Suppressor macrophage treated with lipopolysaccharide for 1 hour (primary cell): ENCODE measurements at places on chromosomes 6 and 20.
A peak's percentile ranks its signal among the peaks of the same experiment; 100 is the strongest.

DNA sequence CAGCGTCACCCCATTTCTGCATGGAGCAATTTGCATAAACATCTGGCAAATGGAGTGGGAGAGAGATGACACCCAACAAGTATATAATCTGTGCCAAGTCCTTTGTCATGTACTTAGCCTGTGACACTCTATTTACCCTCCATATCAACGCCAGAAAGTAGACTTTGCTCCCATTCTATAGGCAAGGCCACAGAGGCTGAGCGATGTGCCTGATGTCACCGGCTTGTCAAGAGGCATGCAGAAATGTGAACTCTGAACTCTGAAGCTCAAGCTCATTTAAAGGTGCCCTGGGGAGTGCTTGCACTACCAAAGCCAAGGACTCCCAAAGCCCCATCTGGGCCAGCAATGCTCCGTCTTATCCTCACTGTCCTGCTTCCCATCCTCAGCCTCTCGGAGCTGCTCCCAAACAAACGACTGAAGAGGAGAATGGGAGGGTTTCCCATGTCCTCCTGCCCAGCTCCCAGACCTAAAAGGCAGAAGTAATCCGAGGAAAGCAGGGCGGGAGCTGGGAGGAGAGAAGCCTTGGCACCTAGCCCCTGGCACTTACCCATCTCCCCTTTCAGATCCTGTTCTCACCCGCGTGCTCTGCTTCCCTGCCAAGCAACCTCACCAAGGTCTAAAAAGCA, 9.2 kb downstream of the CPNE5 start:
- no peak for DNase-seq

- no peak for DNase-seq
These were observed 35.4 kb downstream of the BFSP1 start for GRCh38 chr20:17495826-17496225.

DNA sequence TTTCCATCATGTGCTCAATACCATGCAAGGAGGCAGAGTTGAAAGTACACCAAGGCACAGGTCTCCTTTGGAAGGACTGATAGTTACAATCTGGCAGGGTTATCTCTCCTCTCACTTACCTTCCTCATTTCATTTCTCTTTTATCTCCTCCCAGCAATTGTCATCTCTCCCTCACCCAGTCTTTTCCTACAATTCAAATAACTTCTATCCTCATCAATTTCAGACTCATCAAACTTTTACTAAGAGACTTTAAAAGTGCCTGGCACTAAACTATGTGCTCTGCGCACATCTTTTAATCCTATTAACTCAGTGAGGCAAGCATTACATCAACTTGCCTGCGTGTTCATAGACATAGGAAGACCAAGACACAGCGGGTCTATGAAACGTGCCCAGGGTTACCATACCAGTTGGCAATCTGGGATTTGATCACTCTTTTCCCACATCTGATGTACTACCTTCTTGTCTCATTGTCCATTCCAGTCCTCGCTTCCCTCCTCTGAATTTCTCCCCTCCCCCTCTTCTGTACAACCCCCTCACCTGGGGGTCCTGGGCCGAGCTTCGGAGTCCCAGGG, 1.2 kb downstream of the VARS1 start:
- DNase-seq = no peak

- no peak for DNase-seq
These were observed 134.2 kb upstream of the AGPAT4 start for GRCh38 chr6:161408041-161408440.

GRCh38 chr20:11716239-11716944, 201.3 kb upstream of the BTBD3 start:
- peak; percentile 19 for DNase-seq

DNA sequence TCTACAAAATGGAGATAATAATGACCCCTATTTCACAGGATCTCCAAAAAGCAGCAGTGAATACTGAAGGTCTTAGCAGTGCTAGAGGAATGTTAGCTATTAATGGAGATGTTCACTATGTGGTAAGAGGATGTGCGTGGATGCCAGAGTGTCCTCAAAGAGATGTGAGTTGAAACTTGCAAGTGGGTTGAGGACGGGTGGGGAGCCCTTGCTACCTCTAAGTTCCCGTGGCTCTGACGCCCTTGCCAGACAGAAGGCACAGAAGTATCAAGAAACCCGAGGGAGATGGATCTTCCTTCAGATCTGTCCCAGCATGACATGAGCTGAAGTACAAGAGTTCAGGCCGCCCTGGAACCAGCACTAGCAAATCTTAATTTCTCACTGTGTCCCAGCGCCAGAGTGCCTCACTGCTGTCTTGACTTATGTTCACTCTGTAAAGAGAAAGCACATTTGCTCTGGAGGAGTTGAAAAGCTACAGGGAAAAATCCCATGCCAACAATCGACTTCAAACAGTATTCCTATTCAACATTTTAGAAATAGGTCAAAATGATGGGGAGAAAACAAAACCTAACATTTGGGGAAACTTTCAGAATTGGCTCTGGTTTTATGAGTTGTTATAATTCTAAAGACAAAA, 59.5 kb downstream of the FYN start:
- DNase-seq = no peak

GRCh38 chr20:11790046-11790445, 127.6 kb upstream of the BTBD3 start:
- DNase-seq = no peak

DNA sequence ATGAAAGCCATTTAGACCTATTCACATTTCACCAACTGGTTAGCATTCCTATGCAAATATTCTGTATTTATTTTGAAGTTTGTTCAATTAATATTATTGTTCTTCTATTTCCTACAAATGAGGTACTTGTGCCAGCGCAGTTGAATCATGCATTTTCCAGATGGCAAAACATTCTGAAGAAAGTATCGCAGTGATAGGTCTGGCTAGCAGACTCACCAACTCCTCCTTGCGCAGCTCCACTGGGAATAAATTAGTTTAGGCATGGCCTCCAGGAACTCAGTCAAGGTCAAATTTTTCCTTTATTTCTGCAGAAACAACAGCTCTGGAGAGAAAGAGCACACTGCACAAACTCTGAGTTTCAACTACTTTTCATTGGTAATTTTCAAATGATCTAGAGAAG, 437.7 kb downstream of the COL12A1 start:
- DNase-seq = no peak

DNA sequence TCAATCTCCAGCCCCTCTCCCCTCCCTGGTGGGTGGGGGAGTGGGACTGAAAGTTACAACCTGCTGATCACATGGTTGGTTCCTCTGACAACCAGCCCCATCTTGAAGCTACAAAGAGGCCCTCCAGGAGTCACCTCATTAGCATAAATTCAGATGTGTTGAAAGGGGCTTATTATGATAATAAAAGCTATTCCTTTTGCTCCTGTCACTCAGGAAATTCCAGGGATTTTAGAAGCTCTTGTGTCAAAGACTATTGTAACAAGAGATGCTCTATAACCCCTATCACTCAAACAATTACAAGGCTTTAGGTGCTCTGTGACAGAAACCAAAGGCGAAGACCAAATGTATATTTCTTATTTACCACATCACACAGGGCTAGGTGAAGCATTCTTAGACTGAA, 30.1 kb upstream of the MBOAT1 start:
- no peak for DNase-seq

- DNase-seq = peak; percentile 76
These were observed 154.7 kb upstream of the LAMP5 start for GRCh38 chr20:9359561-9360308.

GRCh38 chr6:109912118-109912517, 66.0 kb upstream of the GPR6 start:
- no peak for DNase-seq

- no peak for DNase-seq
These were observed 43.8 kb upstream of the HIVEP1 start for GRCh38 chr6:11968241-11968806.

GRCh38 chr6:19643287-19643686, 193.9 kb upstream of the ID4 start:
- no peak for DNase-seq

DNA sequence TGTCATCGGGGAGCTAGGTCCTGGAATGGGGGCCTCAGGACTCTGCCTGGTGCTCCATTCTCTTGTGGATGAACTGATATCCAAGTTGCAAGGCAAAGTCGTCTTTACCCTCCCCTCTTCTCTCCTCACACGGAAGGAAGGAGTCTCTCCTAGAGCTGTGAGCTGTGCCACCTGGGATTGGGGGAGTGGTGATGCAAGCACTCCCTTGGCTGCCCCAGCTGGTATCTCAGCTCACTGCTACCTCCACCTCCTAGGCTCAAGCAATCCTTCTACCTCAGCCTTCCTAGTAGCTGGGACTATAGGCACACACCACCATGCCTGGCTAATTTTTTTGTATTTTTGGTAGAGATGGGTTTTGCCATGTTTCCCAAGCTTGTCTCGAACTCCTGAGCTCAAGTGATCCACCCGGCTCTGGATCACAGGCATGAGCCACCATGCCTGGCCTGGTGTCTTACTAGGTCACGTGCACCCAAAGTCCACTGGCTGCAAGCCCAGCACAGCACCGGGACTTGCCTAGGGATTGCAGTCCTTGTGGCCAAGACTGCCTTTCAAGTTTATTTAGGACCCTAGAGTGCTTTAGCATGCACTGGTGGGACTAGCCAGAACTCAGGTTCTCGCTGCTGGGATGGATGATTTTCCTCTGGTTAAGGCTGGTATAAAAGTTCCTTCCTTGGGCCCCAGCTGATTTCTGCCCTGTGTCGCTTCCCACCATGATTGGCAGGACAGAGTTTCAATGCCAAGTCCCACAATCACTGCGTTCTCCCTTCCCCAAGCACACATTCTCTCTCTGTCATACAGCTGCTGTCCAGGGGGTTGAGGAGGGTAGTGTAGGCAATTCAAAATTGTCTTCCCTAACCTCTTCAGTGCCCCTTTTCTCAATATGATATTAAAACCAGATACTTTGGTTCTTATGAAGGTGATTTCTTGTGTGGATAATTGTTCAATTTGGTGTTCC, 33.5 kb downstream of the SMAP1 start:
- no peak for DNase-seq

DNA sequence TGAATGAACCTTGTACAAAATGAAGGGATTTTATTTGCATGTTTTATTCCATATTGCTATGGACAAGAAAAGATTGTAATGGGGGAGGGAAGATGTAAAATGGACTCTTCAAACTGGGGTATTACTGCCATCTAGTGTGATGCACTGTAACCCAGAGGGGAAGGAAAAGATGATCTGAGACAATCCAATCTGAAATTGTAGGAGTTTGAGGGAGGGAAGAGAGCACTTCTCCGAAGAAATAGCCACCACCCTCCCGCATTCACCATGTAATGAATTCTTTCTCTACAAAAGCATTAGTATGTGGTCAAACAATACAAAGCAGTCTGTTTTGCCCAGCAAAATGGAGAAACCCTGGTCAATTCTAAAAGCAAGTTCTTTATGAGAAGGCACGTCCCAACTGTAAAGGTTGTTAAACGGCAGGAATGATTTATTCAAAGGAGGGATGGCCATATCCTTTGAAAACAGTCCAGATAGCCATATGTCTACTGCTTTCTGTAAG, 679.5 kb upstream of the NRSN1 start:
- no peak for DNase-seq

- DNase-seq = no peak
These were observed 12.7 kb upstream of the HLA-DRB1 start for GRCh38 chr6:32602383-32602782.

GRCh38 chr6:137264311-137265075, 45.3 kb upstream of the IFNGR1 start:
- no peak for DNase-seq

DNA sequence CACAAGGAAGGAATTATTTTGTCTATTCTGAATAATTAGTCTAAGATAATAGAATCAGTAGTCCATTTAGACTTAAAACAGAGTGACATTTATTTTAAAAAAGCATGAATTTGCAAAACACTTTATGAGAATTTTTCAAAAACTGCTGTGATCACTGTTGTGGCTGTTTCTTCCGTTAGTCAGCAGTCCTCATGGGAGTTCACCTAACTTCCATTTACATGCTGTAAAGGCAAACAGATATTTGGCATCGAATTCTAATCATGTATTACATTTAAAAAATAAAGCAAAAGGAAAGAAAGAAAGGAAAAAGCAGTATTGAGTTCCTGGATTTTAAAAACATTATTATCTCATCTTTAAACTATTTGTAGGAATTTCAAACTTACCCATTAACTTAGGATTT, 111.8 kb downstream of the MTHFD1L start:
- DNase-seq = no peak

DNA sequence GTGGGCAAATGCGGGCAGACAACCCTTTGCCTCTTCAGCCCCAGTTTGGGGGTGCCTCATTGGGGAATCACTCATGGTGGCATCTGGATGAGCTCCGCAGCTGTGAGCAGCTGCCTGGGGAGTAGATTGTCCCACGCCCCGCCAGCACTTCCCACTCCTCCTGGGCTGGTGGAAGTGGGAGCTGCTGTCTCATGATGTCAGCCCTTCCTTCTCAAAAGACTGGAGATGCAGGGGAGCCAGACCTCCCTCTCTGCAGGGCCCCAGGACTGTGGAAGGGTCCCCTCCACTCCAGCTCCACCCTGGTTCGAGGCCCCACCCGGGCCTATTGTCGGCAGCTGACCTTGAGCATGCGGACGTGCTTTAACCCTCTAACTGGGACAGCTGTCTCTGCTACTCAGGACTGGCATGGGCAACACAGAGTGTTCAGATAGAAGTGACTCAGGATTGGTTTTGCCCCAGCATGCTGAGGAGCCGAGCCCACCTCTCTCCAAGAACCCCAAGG, 2.0 kb downstream of the UNC93A start:
- DNase-seq = no peak

DNA sequence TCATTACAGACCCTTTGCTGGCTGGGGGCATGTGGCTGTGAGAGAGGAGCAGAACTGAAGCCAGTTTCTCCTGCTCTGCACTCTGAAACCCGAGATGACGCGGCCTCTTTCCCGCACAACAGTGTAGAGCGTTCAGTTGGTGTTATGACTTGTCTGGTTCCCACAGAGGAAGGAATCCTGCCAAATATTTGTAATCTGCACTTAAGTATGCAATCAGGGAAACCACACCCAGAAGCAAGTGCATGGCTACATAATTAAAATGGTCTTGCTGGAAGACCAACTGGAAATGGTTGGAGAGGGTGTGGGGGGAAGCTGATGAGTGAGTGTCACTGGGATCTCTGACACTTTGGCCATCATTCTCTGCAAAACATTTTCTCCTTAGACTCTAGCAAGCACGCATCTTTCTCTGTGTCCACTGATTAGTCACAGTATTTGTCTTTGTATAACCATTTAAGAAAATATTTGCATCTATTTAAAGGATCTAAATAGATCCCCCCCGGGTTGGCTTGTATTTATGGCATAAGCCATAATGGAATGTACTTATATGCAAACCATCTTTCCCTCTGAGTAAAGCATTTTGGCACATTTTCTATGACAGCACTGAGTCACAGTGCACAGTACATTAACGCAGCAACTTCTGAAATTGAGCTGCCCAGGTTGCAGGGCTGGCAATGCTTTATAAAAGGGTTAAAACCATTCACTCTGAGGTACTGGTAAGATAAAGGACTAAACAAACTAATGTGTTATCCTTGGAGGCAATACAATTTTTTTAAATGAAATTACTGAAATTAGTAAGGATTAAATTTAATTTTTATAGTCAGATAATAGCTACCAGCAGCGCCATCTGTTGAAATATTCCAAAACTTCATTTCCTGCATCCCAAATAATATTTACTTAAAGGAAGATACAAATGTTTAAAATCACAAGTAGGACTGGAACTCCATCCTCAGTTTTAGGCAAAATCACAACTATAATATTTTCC, 76.7 kb downstream of the FOXC1 start:
- peak; percentile 21 for DNase-seq

- DNase-seq = no peak
These were observed 52.4 kb upstream of the NXT1 start for GRCh38 chr20:23298155-23298554.

GRCh38 chr6:169997187-169997929, 245.9 kb downstream of the ERMARD start:
- DNase-seq = peak; percentile 63
